ENCODE measurements at places on chromosomes 5 and 9.
A peak's percentile ranks its signal among the peaks of the same experiment; 100 is the strongest.

GRCh38 chr5:81405126-81405891 lies 11.4 kb upstream of the ACOT12 start:
- DNase-seq = no peak

DNA sequence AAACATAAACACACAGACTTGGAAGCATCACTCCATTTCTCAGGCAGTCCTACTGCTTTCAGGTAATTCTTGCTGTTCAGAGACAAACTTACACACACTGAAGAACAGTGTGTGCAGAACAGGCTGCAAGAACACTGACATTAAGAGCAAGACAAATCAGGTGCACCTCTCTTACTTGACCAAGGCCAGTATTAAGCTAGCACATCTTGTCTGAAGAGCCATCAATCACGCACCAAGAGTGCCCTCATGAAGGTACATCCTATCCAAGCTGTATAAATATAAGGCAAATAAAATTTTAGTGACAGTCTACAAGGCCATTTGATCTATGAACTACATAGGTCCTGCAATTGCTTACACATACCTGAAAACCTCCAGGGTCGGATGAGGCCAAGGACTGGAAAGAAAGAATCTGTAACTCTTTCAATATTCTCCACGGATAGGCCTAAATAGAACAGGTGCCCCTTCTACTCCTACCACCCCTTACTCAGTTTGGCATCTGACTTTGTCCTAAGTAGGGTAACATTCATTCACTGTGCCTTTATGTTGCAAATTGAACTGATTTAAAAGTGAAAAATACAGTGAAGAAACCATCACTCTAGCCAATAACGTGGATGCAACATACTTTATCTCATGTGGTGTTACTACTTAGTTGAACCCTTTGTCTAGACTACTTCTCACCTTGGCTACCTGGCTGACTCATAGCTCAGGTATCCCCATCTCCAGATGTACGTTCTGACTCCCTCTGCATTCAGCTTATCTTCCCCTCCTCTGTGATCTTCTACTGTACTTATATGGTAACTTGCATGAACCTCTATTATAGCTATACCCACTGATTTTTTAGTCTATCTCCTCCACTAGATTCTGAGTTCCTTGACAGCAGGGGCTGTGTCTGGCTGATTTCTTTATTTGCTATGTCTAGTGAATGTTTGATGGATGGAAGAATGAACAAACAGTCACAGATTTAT lies 256.3 kb downstream of the KIAA0825 start:
- no peak for DNase-seq

- no peak for DNase-seq
These were observed 42.8 kb upstream of the NR4A3 start for GRCh38 chr9:99778836-99779235.

GRCh38 chr5:17316970-17317459 lies 99.6 kb downstream of the BASP1 start:
- DNase-seq = no peak

DNA sequence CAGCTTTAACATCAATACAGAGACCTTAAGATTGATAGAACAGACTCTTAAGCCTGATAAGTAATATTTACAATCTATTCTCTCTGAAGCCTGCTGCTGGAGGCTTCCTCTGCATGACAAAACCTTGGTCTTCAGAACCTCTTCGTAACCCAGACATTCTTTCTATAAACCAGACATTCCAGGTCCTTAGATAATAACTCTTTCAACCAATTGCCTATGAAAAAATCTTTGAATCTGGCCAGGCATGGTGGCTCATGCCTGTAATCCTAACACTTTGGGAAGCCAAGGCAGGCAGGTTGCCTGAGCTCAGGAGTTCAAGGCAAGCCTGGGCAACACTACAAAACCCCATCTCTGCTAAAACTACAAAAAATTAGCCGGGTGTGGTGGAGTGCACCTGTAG lies 327.8 kb downstream of the ENC1 start:
- DNase-seq = no peak

- DNase-seq = peak; percentile 15
These were observed 1.1 kb upstream of the MAT2B start for GRCh38 chr5:163504079-163504931.

GRCh38 chr9:91074866-91075265 lies 273.2 kb downstream of the SYK start:
- DNase-seq = no peak

DNA sequence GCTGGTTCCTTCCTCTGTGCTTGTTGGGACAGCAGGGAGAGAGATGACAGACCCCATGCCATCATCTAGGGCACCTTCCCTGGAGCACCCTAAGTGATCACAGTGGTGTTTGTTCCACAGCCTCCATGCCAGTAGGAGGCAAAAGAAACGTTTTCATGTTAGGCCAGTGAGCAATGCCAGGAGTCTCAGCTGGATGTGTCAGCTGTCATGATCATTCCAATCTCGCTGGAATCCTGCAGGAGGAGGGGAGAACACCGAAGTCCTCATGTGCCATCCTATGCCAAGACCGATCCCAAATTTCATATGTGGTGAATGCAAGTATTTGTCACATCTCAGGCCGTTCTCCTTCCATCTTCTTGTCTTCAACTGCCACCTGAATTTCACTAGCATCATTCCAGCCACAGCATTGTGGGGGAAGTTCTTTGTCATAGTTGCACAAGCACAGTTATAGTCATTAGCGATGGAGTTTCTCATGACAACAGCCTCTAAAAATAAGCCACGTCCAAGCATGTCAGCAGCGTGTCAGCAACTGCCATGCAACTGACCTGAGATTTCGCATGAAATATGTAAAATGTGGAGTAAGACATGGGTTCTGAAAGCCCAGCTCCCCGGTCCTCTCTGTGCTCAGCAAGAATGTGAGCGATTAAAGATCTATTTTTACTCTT lies 97.2 kb upstream of the DNAH5 start:
- no peak for DNase-seq

DNA sequence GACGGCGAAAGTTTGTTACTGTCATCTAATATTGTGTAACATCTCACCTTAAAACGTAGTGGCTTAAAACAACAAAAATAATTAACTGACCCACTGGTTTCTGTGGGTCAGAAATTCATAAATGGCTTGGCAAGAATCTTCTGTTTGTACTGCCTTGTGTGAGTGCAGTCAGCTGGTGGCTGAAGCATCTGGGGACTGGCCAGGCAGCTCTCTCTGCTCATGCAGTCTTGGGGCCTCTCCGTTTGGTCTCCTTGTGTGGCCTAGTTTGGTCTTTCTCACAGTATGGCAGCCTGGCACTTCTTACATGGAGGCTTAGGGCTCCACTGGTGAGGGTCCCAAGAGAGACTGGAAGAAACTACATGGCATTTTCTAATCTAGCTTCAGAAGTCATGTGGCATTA lies 49.0 kb upstream of the CTXN3 start:
- no peak for DNase-seq

- DNase-seq = peak; percentile 40
These were observed 408.2 kb upstream of the PRR16 start for GRCh38 chr5:120055858-120056257.

DNA sequence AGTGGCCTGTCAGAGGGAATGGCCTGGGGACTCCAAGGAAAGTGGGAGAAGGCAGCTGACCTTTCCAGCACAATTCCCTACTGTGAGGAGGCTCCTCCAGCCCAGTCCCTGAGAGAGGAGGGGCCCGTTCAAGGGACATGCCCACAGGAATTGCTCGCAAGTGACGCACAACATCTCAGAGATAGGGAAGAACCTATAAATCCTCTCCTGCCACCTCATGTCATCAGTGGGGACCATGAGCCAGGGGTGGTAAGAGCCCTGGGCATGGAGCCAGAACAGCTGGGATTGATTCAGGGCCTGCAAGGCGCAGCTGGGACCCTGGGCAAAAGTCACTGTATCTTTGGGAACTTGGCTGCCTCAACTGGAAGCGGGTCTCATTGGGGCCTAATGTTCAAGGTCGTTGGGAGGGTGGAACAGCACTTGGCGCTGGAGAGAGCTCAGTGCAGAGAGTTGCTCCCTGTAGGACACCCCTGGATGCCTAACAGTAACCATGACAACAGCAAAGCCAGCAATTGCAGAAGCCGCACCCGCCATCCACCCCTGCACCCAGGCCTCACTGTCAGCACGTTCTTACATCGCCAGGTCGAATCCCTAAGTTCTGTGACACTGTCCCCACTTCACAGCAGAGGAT lies 41.3 kb upstream of the ORM1 start:
- DNase-seq = peak; percentile 56
